ENCODE measurements at places on chromosomes 16 and 17.

DNA sequence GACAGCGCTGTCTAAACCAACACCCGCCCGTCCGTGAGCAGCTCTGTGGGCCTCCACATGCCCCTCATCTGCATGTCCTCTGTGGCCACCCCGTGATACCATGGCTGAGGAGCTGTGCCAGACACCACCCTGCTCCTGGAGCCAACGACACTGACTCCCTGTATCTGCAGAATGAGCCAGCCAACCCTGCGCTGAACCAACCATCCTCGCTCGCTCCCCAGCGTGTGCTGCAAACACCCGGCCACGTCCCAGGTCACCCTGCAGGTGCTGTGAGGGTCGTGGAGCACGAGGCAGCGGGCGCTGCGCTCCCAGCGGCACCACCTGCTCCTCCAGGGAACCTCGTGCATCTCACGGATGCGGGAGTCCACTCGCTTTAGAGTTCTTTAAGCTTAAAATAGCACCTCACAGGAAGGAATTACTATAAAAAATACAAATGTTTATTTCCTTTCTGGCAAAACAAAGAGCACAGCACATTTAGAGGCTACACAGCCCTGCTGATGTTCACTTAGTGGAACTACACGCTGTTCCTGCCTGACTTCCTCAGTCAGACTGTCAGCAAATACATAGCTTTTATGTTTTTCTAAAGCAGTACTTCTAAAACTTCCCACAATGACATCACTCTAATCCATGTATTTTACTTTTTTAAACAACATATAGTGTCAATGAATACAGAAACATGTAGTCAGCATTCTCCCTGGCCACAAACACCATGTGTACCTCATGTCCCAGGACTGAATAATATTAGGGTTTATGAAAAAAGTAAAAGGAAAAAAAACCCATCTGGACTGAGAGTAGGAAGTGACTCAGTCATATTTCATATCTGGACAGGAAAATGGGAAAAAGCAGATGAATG, 43.5 kb downstream of the MAP1LC3B start:
- no peak for DNase-seq

GRCh38 chr17:66200685-66201092, 8.8 kb upstream of the CEP112 start:
- peak; percentile 24 for DNase-seq

- no peak for DNase-seq
Measured at GRCh38 chr17:49835472-49835871, 12.4 kb downstream of the TAC4 start.

DNA sequence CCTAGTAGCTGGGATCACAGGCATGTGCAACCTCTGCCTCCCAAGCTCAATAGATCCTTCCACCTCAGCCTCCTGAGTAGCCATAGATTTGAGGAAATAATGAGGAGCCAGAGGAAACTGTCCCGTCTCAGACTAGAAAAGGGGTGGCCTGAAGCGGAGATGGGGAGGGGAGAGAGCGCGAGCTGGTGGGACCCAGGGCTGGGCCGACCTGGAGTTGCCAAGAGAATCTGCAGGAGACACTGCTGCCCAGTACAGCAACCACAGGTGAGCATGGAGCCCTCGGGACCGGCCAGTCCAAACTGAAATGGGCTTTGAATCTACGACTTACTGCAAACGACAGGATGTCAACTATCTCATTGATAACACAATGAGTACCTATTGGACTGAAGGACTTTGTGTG, 24.3 kb downstream of the CD300A start:
- no peak for DNase-seq

DNA sequence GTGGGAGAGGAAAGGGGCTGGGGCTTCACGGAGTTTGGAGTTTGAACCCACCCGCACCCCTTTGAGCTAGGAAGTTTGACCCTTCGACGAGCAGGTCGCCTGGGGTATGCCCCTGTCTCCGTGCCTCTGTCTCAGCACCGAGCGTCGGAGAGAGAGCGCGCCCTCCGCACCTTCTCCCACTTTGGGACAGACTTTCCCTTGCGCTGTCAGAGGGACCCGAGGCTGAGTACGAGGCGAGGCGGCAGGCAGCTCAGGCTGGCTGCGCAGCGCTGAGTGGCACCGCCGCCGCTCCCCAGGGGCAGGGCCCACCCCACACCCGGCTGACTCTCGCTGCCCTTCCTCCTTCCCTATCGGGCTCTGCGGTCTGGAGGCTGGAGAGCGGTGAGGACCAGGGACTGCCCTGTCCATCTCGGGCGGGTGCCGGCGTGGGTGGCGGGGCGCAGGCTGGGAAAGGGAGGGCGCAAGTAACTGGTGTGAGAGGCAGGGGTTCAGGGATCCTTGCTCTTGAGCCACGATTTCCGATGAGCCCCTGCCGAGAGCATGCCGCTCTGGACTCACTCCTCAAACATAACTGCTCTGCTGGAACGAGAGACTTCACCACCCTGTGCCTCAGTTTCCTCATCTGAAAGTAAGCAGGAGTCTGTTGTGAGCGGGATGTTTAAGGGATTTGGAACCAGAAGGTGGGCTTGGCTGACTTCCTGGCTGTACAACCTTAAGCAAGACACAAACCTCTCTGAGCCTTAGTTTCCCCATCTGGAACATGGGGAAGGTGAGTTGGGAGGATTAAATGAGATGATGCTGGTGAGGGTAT, 981 bp downstream of the BEAN1 start:
- DNase-seq = no peak

DNA sequence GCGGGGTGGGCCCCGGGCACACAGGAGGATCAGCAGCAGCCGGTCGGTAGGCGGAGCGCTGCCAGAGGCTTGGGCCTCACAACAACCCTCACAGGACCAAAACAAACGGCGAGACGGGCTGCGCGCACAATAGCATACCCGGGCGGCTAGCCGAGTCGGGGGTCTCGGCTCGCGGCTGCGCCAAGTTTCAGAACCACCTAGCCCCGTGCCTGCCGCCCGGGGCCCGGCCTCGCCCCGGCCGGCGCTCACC, 732 bp downstream of the ULK2 start:
- DNase-seq = peak; percentile 34

- DNase-seq = peak; percentile 100
Measured at GRCh38 chr16:68085259-68086071, at the start of gene NFATC3. Gene NFATC3, plus strand, starts transcription at chr16:68085370. Its CDS starts 312 bp downstream, at chr16:68085682.

DNA sequence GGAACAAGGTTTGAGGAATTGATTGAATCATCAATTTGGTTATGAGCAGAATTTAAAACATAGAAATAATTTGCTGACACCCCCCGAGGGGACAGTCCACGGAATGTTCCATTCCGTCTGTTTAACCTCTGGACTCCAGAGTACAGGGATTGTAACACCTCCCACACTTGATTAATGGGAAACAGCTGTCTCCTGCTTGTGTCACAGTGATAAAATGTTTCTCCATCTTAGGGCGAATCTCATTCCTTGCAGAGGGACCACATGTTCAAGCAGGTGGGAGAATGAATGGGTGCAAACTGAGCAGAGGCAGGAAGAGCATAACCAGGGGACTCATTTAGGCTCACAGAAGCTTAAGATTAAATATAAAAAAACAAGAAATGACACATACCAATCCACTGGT, 249.5 kb upstream of the RBFOX1 start:
- DNase-seq = no peak
